Fibroblast of mammary gland (primary cell): ENCODE measurements at places on chromosomes 11 and 22.

- no peak for DNase-seq
Observed at GRCh38 chr22:19981171-19981960, 35.3 kb downstream of the ARVCF start.

- DNase-seq, result no peak
Observed at GRCh38 chr11:83140691-83141455, 16.1 kb upstream of the PCF11 start.

GRCh38 chr11:20243974-20244373 lies 83.7 kb upstream of the DBX1 start:
- peak; percentile 1 for DNase-seq

GRCh38 chr11:46273511-46274205 lies 3.8 kb upstream of the CREB3L1 start:
- no peak for DNase-seq

DNA sequence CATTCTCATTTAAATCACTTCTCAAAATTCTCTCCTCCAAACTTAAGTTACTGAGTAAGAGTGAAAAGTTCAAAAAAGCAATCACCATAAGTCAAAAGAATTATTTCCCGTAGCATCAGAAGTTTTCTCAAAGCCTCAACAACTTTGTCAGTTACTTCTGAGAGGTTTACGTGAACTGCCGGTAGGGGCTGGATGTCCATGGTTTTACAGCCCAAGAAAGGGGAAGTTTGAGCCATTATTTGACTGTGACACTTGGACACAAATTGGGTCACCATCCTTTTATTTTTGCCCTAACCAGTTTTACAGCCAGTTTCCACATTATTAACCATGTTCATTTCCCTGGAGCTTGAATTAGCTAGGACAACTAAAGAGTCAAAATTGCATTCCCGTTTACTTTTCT lies 7.5 kb downstream of the POU2AF3 start:
- DNase-seq, result no peak

GRCh38 chr11:19394525-19395016 lies 153.8 kb upstream of the E2F8 start:
- no peak for DNase-seq

- DNase-seq, result no peak
Observed at GRCh38 chr11:57054817-57055216, 66.1 kb downstream of the OR5AK2 start.

GRCh38 chr11:64533501-64533900 lies 57.5 kb upstream of the SLC22A12 start:
- DNase-seq, result no peak

DNA sequence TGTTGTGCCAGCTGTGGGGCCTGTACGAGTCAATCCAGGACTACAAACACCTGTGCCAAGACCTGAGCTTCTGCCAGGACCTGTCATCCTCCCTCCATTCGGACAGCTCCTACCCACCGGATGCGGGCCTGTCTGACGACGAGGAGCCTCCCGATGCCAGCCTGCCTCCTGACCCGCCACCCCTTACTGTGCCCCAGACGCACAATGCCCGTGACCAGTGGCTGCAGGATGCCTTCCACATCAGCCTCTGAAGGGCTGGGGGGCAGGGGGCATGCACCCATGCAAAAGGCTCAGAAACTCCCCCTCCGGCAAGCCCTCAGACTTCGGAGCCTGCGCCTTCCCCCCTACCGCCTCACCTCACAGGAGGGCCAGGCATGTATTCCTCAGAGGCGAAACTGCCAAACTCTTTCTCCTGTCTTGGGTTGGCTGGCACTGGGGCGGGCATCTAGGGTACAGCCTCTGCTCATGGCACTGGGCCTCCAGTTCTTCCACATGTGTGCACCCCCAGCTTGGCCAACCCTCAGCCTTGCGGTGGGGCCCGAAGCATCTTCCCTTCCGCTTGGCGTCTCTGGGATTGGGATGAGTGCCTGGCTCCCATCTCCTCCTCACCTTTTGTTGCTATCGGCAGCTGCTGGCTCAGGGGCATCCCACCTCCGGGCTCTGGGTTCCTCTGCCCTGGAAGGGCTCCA lies 1.2 kb downstream of the FAM89B start:
- no peak for DNase-seq

DNA sequence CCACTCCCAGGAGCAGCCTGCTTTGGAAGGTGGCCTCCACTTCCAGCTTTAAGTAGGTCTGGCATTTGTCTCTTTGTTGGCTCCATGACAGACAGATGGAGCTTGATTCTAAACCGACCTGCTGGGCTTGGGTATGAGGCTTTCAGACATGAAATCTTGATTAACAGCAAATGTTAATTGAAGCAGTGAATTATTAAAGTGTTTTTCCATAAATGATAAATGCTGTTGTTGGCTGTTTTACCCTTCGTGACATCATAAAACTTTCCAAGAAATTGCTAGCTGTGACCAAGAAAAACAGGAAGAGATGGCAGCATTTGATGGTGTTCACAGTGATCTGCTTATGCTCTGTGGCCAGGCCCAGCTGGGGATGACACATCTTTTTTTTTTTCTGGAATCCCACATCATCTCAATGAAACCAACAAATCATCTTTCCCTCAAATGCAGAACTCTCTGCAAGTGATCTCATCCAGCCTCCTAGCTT lies 66.1 kb downstream of the RBMXL2 start:
- DNase-seq, result peak; percentile 26

- DNase-seq, result no peak
Observed at GRCh38 chr11:63015521-63016215, at the start of gene SLC22A8. SLC22A8 (minus strand) TSS chr11:63015841; CDS start chr11:63014958, 883 bp downstream.

DNA sequence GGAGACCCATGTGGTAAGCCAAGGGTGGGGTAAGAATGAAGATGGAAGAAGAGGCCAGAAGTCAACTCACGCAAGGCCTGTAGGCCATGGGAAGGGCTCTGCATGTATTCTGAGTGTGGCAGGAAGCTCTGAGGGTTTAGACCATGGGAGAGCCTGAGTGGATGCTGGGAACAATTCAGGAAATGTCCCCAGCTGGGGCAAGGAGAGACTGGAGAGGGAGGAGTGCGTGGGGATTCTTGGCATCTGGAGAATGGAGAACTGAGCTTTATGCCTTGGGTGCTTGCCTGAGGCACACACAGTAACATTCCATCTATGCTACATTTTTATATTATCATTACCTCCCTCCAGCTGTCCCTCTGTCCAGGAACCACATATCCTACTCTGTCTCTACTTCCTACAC lies 50.4 kb upstream of the CD82 start:
- no peak for DNase-seq

DNA sequence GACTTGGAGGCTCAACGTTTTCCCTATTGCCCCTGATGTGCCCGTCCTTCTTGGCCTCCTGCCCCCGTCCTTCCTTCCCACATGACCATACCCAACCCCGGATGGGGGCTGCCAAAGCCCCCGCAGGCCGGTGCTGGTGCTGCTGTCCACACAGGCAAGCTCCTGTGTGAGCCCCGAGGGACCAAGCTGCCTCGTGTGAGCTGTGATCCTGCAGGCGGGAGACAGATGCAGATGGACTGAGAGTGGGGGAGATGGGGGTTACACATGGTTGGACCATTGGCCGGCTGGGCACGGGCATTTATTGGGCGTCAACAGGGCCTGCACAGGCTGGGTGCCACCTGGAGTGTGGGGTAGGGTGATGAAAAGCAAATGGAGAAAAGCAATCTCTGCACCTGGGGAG lies 313.2 kb upstream of the B3GAT1 start:
- DNase-seq, result no peak

- no peak for DNase-seq
Observed at GRCh38 chr11:122755409-122755808, 82.9 kb upstream of the CRTAM start.

DNA sequence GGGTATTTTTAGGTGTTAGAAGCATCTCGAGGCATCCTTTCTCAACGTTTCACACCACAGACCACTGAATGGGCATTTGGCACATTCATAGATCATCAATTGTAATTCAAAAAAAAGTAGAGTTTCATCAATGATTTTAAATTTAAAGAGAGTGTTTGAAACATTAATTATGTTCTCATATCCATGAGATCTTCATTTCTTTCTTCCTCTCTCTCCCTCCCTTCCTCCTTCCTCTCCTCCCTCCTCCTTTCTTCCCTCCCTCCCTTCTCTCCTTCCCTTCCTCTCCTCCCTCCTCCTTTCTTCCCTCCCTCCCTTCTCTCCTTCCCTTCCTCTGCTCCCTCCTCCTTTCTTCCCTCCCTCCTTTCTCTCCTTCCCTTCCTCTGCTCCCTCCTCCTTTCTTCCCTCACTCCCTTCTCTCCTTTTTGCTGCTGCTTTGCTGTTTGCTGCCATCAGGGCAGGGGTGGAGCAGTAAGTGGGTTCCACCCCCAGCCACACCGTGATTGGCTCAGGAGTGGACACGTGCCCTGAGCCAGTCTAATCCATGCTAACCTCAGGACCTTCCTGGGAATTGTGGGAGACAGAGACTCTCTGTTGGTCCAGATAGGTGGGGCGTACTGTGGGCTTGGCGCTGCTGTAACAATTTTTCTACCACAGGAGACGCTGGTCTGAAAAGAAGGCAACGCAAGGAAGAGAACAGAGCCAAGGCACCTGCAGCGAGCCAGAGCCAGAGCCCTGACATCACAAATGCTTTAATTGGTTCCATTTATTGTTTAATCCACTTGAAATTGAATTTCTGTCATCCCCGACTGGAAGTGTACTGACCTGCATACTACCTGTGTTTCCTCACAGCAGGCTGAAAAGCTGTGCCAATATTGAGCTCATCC lies 33.7 kb upstream of the APOBEC3A start:
- peak; percentile 86 for DNase-seq

DNA sequence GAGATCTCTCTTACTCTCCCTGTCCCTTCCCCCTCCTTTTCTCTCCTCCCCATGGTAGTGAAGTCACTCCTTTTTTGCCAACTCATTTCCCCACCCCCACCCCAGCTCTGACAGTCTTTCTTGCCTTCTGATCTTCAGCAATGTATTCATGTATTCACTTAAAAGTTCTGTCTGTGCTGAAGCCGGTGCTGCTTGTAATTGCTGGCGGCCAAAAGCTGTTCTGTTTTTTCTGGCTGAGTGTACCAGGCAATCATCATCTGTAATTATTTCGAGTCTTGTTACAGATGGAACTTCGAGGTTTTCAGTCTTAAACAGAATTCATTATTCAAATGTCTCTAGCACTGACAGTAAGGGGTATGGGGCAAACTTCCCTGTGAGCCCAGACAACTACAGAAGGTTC lies 99.5 kb downstream of the SPATA19 start:
- DNase-seq, result no peak

- DNase-seq, result no peak
Observed at GRCh38 chr11:105821372-105821771, 200.7 kb downstream of the MSANTD4 start.

GRCh38 chr11:57406337-57406904 lies 16.0 kb upstream of the PRG2 start:
- DNase-seq, result peak; percentile 60

DNA sequence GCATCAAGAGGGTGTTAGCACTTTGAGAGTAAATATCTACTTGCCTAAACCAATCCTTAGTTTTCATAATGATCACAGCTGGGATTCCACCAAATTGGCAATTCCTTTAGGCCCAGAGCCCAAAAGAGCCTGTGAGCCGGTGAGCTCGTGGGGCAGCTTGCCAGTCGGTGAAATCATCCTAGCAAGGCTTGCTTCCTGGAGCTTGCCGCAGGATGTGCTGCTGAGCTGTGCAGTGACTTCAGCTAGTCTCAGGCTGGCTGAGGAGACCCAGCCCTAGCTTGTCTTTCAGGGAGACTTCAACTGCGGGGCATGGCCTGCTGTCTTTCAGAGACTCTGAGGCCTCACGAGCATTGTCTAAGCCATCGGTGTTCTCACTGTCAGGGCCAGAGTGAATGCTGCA lies 73.6 kb upstream of the SUSD2 start:
- peak; percentile 92 for DNase-seq
